ENCODE measurements at places on chromosomes 7 and 10.

DNA sequence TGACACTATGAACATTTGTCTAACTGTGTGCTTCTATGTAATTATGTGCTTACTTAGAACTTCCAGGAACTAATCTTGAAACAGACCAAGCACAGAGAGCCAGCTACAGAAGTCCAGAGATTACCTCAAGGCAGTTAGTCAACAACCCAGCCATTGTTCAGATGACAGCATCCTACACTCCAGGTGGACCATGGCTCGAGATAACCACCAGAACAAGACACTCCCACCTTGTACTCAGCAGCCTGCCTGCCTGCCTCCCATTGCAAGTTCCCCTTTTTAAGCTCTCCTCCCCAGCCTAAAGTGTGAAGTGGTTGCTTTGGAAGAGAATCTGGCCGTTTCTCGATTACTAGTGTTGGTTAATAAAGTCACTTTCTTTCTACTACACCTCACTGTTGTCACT lies 1080.6 kb upstream of the LRRN3 start:
- DNase-seq = no peak

- no peak for DNase-seq
Observed at GRCh38 chr7:42221304-42221703, 15.7 kb downstream of the GLI3 start.

- no peak for DNase-seq
Observed at GRCh38 chr7:146321301-146321700, 204.7 kb downstream of the CNTNAP2 start.

- DNase-seq = no peak
Observed at GRCh38 chr7:137998250-137998649, 3.6 kb downstream of the CREB3L2 start.

DNA sequence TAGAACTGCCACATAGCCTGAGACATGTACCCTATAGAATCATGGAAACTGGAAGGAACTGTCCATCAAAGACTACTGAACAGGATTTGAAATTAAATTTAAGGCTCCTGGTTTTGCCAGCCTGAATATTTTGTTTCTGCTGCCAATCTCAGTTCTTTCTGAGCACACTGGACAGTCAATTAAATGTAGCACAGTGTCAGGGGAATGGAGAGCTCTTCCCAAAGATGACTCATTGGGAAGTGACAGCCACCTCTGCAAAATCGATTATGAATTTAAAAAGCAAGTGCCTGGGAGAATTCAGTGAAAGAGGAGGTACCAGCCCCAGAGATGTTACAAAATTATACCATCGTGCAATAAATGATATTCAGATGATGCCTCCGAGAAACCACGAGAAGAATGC lies 47.8 kb downstream of the CPXM2 start:
- no peak for DNase-seq

GRCh38 chr7:132142006-132142405 lies 434.3 kb downstream of the PLXNA4 start:
- DNase-seq = no peak

DNA sequence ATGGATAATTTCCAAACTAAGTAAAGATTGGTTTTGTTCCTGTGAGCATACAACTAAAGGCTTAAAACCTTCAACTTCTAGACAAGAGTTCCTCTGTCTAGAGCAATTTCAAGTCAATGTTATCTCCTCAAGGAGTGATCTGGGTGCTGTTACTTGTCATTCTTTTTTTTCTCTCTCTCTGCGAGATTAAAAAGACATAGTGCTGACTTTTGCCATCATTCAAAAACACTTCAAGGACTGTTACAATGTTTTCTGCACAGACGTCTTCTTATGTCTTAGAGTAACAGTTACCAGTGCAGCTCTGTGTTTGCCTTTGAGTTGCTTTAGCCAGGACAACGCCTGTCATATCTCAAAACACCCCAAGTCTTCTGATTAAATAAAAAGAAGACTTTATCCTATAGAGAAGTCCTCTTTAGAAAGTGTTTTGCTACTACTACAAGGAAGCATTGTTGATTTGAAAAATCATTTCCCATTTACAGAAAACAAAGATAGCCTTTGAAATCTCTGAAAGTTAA lies 263.5 kb upstream of the FERD3L start:
- no peak for DNase-seq

- DNase-seq = no peak
Observed at GRCh38 chr7:75809396-75809795, 4.2 kb downstream of the CCL24 start.

DNA sequence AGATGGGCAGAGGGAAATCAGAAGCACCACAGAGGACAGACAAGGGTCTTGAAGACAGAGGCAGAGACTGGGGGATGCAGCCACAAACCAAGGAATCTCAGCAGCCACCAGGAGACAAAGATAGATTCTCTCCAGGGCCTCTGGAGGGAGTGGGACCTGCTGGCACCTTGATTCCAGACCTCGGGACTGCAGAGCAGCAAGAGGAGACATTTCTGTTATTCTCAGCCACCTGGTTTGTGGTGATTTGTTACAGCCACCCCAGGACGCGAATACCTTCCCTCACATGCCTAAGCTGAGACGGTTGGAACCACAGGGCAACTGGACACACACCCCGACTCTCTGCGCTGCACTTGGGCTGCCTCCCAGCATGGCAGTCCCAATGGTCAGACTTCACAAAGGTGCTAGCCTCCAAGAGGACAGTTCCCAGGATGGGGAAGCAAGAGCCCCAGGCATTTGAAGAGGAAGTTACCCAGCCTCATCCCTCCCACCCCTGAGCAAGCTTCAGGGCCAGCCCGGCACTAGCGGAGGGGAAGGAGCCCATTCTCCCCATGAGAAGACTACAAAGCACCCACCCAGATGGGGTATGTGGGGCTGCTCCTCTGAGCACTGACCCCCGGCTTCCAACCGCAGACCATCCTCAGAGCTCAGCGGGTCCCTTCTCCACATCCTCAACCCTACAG lies 104.6 kb upstream of the INSIG1 start:
- DNase-seq = no peak

DNA sequence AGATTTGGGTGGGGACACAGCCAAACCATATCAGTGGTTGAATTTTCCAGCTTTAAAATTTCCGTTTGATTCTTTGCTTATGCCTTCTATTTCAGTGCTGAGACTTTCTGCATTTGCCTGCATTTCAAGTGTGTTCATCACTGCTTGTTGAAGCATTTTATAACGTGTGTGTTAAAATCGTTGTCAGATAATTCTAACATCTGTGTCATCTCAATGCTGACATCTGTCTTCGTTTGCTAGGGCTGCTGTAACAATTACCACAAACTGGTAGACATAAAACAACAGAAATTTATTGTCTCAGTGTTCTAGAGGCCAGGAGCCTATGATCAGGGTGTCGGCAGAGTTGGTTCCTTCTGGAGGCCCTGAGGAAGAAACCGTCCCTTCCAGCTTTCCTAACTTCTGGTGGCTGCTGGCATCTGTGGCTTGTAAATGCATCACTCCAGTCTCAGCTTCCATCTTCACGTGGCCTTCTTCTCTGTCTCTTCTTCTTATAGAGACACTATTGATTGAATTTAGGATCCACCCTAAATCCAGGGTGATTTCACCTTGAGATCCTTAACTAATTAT lies 71.1 kb upstream of the SDK1 start:
- no peak for DNase-seq

GRCh38 chr10:86085136-86085535 lies 281.5 kb downstream of the GRID1 start:
- DNase-seq = no peak

- DNase-seq = no peak
Observed at GRCh38 chr10:122845783-122846332, at the start of gene CUZD1. TSS of gene CUZD1 (minus strand) at chr10:122845857. CDS start at chr10:122845843, 14 bp downstream.

- no peak for DNase-seq
Observed at GRCh38 chr7:130950741-130951140, 216.7 kb upstream of the KLF14 start.

GRCh38 chr10:104449391-104449790 lies 95.8 kb downstream of the CFAP58 start:
- no peak for DNase-seq

All from stimulated activated CD8-positive, alpha-beta memory T cell treated with anti-CD3 and anti-CD28 coated beads, Interleukin-12 subunit alpha, Interleukin-12 subunit beta, amount 100 ng/mL, for 1 hour (primary cell).